ENCODE measurements at places on chromosomes 13 and 19.

GRCh38 chr19:32422435-32422834, 16.9 kb downstream of the DPY19L3 start:
- no peak for DNase-seq

GRCh38 chr19:31385744-31386143, 36.5 kb upstream of the TSHZ3 start:
- DNase-seq, result no peak

DNA sequence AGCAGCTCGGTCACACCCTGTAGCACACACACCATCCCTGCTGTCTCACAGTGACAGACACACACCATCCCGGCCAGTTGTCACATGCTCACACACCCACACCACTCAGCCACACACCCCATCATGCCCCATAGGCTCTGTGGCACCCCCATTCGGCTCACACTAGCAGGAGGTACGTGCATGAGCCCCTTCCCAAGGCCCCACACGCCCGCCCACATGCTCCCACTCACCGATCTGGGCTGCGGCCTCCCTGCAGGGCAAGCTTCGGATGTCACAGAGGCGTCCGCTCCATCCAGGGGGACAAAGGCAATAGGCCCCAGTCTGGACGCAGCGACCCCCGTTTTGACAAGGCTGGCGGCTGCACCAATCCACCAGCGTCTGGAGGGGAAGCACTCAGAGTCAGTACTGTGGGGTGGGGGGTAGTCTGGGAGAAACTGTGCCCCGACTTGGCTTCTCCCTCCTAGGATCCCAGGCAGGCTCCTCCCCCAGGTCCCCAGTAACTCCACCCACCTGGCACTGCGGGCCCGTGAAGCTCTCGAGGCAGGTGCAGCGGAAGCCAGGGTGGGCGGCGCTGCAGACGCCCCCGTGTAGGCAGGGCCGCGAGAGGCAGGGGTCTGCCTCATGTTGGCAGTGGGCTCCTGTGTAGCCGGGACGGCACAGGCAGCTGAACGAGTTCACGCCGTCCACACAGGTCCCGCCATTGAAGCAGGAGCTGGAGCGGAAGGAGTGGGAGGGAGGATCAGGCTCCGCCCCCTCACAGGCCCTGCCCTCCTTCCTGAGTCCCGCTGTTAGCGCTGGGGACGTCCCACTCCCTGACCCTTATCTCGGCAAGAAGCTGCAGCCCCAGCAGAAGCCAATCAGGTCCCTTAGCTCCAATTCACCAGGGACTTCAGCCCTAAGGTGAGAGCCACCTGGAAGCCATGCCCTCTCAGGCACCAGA, 20.1 kb downstream of the NOTCH3 start:
- no peak for DNase-seq

GRCh38 chr13:100045355-100045754, 43.5 kb upstream of the PCCA start:
- DNase-seq, result no peak

- DNase-seq, result no peak
Measured at GRCh38 chr13:46339035-46339666, 47.9 kb downstream of the RUBCNL start.

DNA sequence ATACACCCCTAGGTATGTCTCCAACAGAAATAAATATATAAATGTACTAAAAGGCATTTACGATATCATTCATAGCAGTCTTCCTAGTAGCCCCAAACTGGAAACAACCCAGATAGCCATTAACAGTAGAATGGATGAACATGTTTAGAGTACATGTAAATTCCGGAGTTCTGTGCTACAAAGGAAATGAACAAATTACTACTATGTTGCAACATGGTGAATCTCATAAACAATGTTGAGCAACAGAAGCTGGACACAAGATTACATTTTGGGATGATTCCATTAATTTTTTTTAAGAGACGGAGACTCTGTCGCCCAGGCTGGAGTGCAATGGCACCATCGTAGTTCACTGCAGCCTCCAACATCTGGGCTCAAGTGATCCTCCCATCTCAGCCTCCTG, 5.9 kb upstream of the SLC7A10 start:
- DNase-seq, result no peak

GRCh38 chr13:101341464-101341863, 74.8 kb downstream of the NALCN start:
- DNase-seq, result no peak

DNA sequence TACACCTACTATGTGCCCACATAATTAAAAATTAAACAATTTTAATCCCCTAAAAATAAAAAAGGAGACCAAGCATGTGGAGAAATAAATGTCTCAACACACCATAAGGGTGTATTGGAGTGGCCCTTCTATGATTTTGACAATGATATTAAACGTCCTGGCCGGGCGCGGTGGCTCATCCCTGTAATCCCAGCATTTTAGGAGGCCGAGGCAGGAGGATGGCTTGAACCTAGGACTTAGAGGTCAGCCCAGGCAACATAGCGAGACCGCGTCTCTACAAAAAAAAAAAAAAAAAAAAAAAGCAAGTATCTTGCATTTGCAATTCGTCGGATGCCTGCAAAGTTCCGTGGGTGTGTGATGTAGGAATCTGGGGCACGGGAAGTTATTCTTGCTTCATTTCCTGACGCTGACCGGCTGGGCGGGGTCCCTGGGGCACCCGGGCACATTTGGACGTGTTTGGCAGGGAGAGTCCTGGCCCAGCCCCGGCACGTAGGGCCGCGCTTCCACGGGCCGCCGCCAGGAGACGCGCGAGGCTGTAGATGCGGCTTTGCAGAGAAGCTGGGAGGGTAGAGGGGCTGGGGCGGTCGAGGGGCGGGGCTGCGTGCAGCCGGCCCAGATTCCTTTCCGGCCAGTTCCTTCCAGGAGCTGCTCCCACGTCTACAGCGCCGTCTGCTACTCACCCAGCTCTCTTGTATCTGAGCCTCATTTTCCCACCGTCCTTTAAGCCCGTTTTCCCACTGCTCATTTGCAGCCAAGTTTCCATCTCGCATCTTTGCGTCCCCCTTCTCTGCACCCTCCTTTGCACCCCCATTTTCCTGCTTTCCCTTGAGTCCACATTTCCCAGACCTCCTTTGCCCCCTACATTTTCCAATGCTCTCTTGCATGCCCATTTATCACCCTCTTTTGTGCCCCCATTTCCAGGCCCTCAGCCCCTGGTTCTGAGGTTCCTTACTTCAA, 2.2 kb upstream of the TSPAN16 start:
- peak; percentile 71 for DNase-seq

DNA sequence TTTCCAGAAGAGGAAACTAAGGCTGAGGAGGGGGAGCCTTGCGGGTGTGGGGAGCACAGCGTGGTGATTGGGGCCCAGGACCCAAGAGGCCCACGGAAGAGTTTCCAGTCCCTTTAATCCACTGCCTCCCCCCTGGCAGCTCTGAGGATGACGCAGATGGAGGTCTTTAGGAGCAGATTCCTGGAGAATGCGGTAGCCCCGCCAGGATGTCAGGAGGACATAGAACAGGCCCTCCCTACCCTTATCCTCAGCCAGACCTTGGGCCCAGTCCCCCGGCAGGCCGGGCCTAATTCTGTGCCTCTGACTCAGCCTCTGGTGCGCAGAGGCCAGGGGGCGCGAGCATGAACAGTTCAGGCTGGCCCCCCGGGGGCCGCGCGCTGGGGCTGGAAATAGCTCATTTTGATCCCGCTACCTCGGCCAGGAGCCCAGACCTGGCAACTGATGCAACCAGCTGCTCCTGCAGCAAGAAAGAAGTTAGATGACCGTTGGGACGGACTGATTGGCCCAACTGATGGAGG, 461 bp upstream of the HSPB6 start:
- DNase-seq, result no peak
